Upper lobe of left lung (tissue), 6 donors: ENCODE measurements at places on chromosomes 11 and 22.

DNA sequence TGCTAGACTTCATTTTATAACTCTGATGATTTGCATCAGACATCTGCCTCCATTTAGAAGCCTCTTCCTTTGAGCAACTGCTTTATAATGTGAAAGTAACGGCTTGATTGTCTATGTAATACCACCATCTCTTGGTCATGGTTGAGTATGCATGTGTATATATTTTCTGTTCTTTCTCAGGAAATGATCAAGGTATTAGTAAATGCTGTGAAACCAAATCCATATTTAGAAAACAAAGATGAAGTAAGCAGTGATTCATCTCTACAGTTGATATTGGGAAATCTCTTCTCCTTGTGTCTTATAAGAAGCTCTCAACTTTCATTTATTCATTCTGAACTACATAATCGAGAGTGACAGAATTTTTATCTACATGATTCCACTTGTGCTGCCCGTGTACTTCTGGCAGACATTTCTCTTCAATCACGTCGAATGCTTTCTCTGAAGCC lies 104.6 kb upstream of the ANO3 start:
- H3K4me1 ChIP-seq, result no peaks in the 10 kb centered on the region
- no peak for DNase-seq
- H3K27ac ChIP-seq, result no peak overlapping the region
- H3K36me3 ChIP-seq, result no peaks in the 10 kb centered on the region
- no peak overlapping the region for H3K4me3 ChIP-seq

GRCh38 chr22:45009606-45010531 lies at the start of gene PHF21B:
Gene PHF21B, minus strand, starts transcription at chr22:45010005. Its CDS starts 456 bp downstream, at chr22:45009549.
- H3K36me3 ChIP-seq, result no peaks in the 10 kb centered on the region
- DNase-seq, result no peak
- H3K27me3 ChIP-seq, result peaks cover 47% of the 10 kb centered on the region
- peaks cover 41% of the 10 kb centered on the region for H3K4me1 ChIP-seq

GRCh38 chr11:66600631-66601233 lies 7.7 kb downstream of the CCS start:
- H3K27me3 ChIP-seq, result no peaks in the 10 kb centered on the region
- no peak for DNase-seq
- H3K4me3 ChIP-seq, result no peak overlapping the region
- H3K36me3 ChIP-seq, result no peaks in the 10 kb centered on the region
- H3K27ac ChIP-seq, result no peak overlapping the region
- peaks cover 3% of the 10 kb centered on the region for H3K4me1 ChIP-seq

DNA sequence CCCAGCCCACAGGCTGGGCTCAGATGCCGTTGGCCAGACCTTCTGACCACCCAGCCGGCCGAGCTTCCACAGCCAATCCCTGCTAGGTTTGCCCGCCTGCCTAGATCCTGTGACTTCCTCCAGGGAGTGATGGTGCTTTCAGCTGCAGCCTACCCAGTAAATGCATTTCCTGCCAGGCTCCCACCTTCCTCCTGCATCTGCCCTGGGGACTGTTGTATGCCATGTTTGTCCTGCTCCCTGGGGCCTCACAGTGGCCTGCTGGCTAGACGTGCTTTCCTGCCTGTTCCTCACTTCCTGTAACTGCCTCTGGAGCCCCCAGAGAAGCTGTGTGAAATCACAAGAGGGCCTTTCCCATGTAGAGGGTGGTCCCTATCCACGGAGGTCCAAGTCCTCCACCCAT lies 86.2 kb downstream of the GALNT18 start:
- no peaks in the 10 kb centered on the region for H3K36me3 ChIP-seq
- no peak overlapping the region for H3K4me3 ChIP-seq
- peak overlapping the region; percentile 41 for H3K27ac ChIP-seq
- H3K4me1 ChIP-seq, result peaks cover 48% of the 10 kb centered on the region
- no peaks in the 10 kb centered on the region for H3K27me3 ChIP-seq

GRCh38 chr11:105189581-105189980 lies 50.0 kb upstream of the CARD18 start:
- no peaks in the 10 kb centered on the region for H3K36me3 ChIP-seq
- H3K4me1 ChIP-seq, result no peaks in the 10 kb centered on the region
- H3K4me3 ChIP-seq, result no peak overlapping the region
- H3K27ac ChIP-seq, result peak overlapping the region; percentile 27

DNA sequence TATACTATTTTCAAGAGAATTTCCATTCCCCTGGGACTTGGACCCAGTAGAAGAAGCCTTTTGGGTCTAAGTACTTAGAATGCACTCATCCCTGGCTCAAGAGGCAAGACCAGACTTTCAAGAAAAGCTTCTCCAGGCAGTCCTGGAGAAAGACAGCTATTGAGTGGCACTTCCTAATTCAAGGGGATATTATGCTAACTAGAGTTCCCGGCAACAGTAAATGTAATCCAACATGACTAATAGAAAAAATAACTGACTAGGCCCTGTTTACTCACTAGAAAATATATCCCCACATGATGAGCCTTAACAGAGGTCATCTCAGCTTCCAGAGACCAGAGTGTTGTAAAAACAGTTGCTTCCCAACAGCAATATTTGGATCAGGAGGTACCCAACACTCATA lies 47.2 kb upstream of the AKIP1 start:
- peaks cover 49% of the 10 kb centered on the region for H3K4me1 ChIP-seq

GRCh38 chr11:26937386-26937785 lies 56.5 kb upstream of the FIBIN start:
- no peaks in the 10 kb centered on the region for H3K36me3 ChIP-seq
- H3K4me3 ChIP-seq, result no peak overlapping the region
- no peak overlapping the region for H3K27ac ChIP-seq
- no peaks in the 10 kb centered on the region for H3K4me1 ChIP-seq

DNA sequence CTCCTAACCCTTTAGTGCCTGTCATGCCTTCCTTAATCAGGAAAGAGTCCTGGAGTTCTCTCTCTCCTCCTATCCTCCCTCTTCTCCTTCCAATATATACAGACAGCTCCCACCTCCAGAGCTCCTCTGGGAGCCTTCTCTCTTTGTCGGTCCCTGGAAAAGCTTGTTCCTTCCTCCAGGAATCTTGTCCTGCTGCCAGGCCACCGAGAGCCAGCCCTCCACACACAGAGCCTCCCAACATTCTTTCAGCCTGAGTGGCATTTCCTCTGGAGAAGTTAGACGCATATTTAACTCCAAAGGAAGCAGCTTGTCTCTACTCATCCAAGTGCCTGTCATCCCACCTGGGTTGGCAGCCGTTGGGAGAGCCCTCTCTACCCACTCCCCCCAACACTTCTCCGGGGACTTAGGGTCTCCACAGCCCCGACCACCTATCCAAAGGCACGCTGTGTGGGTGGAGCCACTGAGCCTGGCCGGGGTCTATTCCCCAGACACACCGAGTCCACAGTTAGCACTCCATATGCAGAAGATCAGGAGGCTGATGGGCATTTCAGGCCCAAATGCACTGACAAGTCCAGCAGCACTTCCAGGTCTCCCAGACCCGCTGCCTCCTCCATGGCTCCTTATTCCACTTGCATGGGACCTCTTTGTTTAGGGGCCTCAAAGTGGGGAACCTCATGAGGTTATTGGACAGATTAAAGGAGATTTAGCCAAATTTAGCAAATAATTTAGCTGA lies 31.1 kb downstream of the DKK3 start:
- no peaks in the 10 kb centered on the region for H3K36me3 ChIP-seq
- no peaks in the 10 kb centered on the region for H3K27me3 ChIP-seq
- peaks cover 53% of the 10 kb centered on the region for H3K4me1 ChIP-seq
- H3K4me3 ChIP-seq, result no peak overlapping the region
- peak overlapping the region; percentile 79 for H3K27ac ChIP-seq
- DNase-seq, result peak; percentile 42

GRCh38 chr22:49320714-49321476 lies 506.8 kb downstream of the BRD1 start:
- H3K36me3 ChIP-seq, result no peaks in the 10 kb centered on the region
- no peaks in the 10 kb centered on the region for H3K27me3 ChIP-seq
- DNase-seq, result no peak

- no peaks in the 10 kb centered on the region for H3K36me3 ChIP-seq
- DNase-seq, result no peak
- H3K4me3 ChIP-seq, result no peak overlapping the region
- no peaks in the 10 kb centered on the region for H3K4me1 ChIP-seq
Measured at GRCh38 chr11:111966678-111967077, 29.5 kb downstream of the DIXDC1 start.

DNA sequence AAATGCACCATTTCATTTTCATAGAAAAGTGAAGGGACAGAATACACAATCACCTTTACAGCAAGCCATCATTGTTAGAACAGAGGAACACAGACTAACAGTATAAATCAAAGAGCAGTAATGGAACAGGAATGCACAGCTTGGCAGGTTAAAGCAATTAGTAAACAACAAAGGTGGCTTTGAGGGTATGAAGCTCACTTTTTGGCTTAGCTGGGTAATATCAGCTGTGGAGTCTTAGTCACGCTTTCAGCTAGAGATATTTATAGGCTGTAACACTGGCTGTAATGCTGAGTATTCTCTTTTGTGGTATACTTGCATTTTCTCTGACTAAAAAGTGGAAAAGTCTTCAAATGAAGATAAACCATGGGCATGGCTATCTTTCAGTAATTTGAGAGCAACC lies 1780.5 kb downstream of the LRRC4C start:
- no peak overlapping the region for H3K4me3 ChIP-seq
- H3K27me3 ChIP-seq, result no peaks in the 10 kb centered on the region
- H3K27ac ChIP-seq, result no peak overlapping the region
- H3K36me3 ChIP-seq, result no peaks in the 10 kb centered on the region
- no peak for DNase-seq

DNA sequence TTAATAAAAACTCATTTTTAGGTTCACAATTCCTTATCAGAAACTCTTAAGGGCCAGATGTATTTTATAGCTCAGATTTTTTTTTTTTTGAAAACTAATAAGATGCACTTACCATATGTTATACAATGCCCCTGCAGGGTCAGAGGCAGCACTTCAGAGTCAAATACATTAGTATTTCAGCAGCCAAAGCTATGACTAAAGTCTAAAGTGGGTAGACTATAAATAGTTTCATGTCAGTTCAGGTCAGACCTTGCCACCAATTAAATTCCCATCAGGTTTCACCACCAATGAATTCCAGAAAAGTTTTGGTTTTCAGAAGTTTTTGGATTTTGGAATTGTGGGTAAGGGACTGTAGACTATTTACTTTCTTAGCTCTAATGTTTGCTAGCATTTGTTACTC lies 75.9 kb downstream of the FAM83F start:
- H3K4me1 ChIP-seq, result peaks cover 4% of the 10 kb centered on the region
- H3K36me3 ChIP-seq, result no peaks in the 10 kb centered on the region
- no peak for DNase-seq
- no peak overlapping the region for H3K27ac ChIP-seq
- no peaks in the 10 kb centered on the region for H3K27me3 ChIP-seq

- no peaks in the 10 kb centered on the region for H3K36me3 ChIP-seq
- H3K27me3 ChIP-seq, result no peaks in the 10 kb centered on the region
- DNase-seq, result peak; percentile 39
- no peak overlapping the region for H3K4me3 ChIP-seq
Measured at GRCh38 chr22:45290410-45290936, 5.7 kb downstream of the UPK3A start.

GRCh38 chr11:79564288-79564925 lies 123.6 kb upstream of the TENM4 start:
- no peaks in the 10 kb centered on the region for H3K4me1 ChIP-seq
- no peak overlapping the region for H3K4me3 ChIP-seq
- no peaks in the 10 kb centered on the region for H3K36me3 ChIP-seq

DNA sequence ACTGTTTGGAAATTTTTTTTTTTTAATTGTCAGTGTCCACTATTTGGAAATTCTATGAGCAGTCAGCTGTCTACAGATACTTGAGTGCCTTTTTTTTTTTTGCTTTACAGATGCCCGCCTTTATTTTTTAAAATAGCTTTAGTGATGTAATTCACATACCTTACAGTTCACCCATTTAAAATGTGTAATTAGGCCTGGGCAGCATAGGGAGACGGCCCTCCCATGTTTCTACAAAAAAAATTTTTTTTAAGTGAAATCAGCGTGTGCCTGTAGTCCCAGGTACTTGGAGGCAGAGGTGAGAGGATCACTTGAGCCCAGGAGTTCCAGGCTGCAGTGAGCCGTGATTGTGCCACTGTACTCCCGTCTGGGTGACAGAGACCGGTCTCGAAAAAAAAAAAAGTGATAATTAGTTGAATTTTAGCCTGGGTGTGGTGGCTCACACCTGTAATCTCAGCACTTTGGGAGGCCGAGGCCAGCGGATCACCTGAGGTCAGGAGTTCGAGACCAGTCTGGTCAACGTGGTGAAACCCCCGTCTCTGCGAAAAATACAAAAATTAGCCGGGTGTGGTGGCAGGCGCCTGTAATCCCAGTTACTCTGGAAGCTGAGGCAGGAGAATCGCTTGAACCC lies 1.5 kb downstream of the ZNF143 start:
- no peak overlapping the region for H3K4me3 ChIP-seq
- no peaks in the 10 kb centered on the region for H3K27me3 ChIP-seq
- DNase-seq, result no peak
- peaks cover 23% of the 10 kb centered on the region for H3K4me1 ChIP-seq

DNA sequence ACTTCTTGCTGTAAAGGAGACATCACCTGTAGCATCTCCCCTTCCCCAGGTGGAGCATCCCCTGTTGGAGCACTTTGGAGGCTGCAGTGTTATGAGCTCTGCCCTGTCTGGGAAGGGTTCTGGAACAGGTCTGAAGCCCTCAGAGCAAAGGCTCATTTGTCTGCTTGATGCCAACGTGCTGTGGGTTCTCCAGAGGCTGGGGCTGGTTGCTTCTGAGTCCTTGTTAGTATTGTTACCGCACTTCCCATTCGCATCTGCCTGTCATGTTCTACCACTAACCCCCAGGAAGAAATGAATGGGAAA lies 73.1 kb downstream of the PACS1 start:
- H3K36me3 ChIP-seq, result no peaks in the 10 kb centered on the region
- H3K27me3 ChIP-seq, result no peaks in the 10 kb centered on the region
- peaks cover 13% of the 10 kb centered on the region for H3K4me1 ChIP-seq

GRCh38 chr22:43303166-43303565 lies 40.0 kb downstream of the SCUBE1 start:
- H3K4me1 ChIP-seq, result no peaks in the 10 kb centered on the region
- no peaks in the 10 kb centered on the region for H3K36me3 ChIP-seq
- DNase-seq, result no peak
- H3K27me3 ChIP-seq, result no peaks in the 10 kb centered on the region

DNA sequence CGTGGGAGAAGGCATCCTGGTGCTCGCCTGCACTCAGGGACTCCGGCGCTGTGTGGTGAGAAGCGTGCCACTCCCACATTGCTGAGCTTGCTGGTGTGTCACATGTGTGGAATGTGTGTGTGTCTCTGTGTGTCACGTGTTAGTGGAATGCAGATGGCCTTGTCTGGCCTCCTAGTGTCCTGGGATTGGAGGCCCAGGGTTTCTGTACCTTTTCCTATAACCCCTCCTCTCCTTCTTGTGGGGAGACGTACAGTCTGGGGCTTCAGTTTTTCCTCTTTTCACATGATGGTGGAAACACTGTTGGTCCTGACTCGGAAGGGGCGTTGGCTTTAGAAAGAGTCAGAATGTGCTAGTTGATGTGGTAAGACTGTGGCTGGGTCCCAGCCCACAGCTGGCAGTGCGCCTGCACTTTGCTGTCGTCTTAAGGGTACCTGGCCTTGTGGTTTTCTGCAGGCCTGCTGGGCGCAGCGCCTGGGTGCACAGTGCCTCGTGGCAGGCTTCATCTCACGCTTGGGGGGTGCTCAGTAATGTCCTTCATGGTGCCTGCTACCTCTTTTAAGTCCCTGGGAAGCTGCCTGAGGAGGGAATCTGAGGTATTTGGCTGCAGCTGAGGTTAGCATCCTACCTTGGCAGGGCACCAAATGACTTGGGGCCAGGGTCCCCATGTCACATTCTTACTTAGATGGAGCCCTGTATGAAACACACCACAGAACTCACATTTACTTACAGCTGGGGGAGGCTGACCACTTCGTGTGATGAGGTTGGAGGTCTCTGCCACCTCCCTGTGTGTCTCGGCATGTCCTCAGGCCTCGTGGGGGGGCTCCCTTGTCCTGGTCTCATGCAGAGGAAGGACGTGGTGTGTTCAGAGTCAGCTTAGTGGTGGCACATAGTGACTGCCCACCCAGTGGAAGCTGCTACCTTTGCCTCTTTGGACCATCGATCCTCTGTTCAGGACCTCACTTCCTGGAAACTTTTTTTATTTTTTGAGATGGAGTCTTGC lies 61.9 kb downstream of the MED15 start:
- peaks cover 29% of the 10 kb centered on the region for H3K36me3 ChIP-seq
- peaks cover 51% of the 10 kb centered on the region for H3K4me1 ChIP-seq
- no peak overlapping the region for H3K4me3 ChIP-seq
- H3K27me3 ChIP-seq, result no peaks in the 10 kb centered on the region
